8988T (cell line): ENCODE measurements at places on chromosomes 5 and 9.

GRCh38 chr5:41482715-41483114 lies 27.7 kb downstream of the PLCXD3 start:
- DNase-seq = no peak

- DNase-seq = no peak
These were observed 18.1 kb downstream of the NR6A1 start for GRCh38 chr9:124752967-124753366.

GRCh38 chr5:147481874-147482705 lies 27.8 kb downstream of the DPYSL3 start:
- DNase-seq = no peak

DNA sequence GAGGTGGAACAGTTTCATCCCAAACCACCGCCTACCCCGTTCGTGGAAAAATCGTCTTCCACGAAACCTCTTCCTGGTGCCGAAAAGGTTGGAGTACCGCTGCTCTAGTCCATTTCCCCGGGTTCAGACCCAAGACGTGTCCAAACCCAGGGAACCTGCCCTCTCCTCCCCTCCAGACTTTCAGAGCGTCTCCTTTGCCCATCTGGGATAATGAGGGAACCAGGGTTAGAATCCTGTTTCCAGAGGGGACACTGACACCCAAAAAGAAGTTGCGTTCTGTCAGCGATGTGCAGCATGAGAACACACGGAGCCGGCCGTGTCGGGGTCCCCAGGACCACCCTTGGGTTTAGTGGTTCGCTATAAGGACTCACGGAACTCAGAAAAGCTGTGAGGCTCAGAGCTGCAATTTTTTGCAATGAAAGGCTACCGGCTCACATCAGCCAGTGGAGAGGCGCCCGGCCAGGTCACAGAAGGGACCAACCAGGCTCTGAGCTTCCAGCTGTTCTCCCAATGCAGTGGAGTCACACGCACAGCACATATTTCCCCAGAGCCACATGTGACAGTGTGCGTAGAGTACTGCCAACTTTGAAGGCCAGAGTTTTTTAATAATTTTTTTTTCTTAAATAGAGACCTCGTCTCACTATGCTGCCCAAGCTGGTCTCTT lies 19.4 kb downstream of the LAMC3 start:
- DNase-seq = no peak

GRCh38 chr5:82419559-82420332 lies 141.6 kb upstream of the RPS23 start:
- no peak for DNase-seq
